ENCODE measurements at places on chromosomes 2 and 18. TPM values are rescaled to one million over a fixed set of nuclear protein-coding genes. Genes with fewer than 3 reads are reported as not detected.
A peak's percentile ranks its signal among the peaks of the same experiment; 100 is the strongest.

- H3K27ac ChIP-seq = no peak overlapping the region
- H3K4me1 ChIP-seq = peaks cover 8% of the 10 kb centered on the region
- H3K27me3 ChIP-seq = peaks cover 29% of the 10 kb centered on the region
- H3K4me3 ChIP-seq = no peak overlapping the region
- peaks cover 65% of the 10 kb centered on the region for H3K36me3 ChIP-seq
Measured at GRCh38 chr2:241035142-241035817, 36.9 kb downstream of the SNED1 start.

DNA sequence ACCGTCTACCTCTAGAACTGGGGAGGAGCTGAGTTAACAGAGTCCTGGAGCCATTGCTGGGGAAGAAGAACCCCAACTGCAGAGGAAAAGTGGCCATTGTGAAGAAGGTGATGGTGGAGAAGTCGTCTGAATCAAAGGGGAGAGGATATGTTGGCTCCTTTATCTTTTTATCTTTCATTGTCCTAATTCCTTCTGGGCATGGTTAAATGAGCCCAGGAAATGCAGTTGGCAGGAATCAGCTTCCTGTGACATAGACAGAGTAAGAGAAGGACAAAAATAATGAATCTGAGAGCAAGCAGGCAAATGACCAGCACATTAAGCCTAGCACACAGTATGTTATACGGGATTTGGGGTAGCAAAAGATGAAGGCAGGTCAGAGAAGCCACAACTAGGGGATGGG lies 16.0 kb upstream of the ACTR3 start:
- no peaks in the 10 kb centered on the region for H3K36me3 ChIP-seq
- ATAC-seq = no peak
- no peaks in the 10 kb centered on the region for H3K27me3 ChIP-seq
- no peaks in the 10 kb centered on the region for H3K4me1 ChIP-seq

DNA sequence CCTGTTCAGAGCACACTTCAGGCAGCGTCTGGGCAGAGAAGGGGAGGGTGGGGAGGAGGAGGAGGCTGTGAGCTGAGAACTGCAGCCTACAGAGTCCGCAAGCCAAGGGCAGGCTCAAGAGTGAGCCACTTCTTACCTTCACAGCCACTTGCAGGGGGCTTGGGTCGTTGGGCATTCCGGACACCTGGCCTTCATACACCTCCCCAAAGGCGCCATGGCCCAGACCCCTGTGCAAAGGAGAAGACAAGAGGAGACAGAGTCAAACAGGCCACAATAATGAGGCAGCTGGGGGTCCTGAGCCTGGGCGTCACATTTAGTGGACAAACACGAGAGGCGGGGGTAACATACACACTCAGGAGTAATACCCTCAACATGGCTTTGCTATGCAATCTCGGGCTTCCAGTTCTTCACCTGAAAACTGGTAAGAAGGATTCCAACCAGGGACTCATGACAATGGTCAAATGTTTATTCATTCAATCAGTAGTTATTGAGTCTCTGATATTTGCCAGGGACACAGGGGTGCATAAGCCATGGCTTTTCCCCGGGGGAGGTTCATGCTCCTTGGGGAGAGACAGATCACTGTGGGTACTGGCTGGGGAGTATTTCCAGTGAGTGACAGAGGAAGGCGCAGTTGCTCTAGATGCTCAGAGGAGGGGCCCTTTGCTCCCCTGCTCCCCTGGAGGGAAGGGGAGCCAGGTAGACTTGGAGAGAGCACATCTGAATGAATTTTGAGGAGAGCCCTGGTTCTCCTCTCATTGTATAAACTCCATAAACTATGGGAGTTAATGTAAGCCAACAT lies 107.4 kb downstream of the CLIP4 start:
- H3K27me3 ChIP-seq = peaks cover 31% of the 10 kb centered on the region
- H3K4me1 ChIP-seq = no peaks in the 10 kb centered on the region
- ATAC-seq = no peak
- no peak overlapping the region for H3K4me3 ChIP-seq
- no peak overlapping the region for H3K27ac ChIP-seq

GRCh38 chr2:210252699-210253606 lies 27.7 kb upstream of the ACADL start:
- H3K4me3 ChIP-seq = no peak overlapping the region
- no peak overlapping the region for H3K27ac ChIP-seq
- no peaks in the 10 kb centered on the region for H3K4me1 ChIP-seq
- ATAC-seq = no peak
- no peaks in the 10 kb centered on the region for H3K27me3 ChIP-seq
- H3K36me3 ChIP-seq = no peaks in the 10 kb centered on the region

GRCh38 chr18:12296457-12296856 lies 11.6 kb upstream of the TUBB6 start:
- no peaks in the 10 kb centered on the region for H3K36me3 ChIP-seq
- H3K27ac ChIP-seq = no peak overlapping the region
- H3K4me1 ChIP-seq = no peaks in the 10 kb centered on the region
- H3K4me3 ChIP-seq = no peak overlapping the region
- ATAC-seq = peak; percentile 53

GRCh38 chr2:26585966-26586365 lies 55.2 kb downstream of the CIB4 start:
- H3K4me1 ChIP-seq = no peaks in the 10 kb centered on the region
- no peaks in the 10 kb centered on the region for H3K36me3 ChIP-seq
- no peak overlapping the region for H3K4me3 ChIP-seq
- H3K27ac ChIP-seq = no peak overlapping the region
- peaks cover 55% of the 10 kb centered on the region for H3K27me3 ChIP-seq

DNA sequence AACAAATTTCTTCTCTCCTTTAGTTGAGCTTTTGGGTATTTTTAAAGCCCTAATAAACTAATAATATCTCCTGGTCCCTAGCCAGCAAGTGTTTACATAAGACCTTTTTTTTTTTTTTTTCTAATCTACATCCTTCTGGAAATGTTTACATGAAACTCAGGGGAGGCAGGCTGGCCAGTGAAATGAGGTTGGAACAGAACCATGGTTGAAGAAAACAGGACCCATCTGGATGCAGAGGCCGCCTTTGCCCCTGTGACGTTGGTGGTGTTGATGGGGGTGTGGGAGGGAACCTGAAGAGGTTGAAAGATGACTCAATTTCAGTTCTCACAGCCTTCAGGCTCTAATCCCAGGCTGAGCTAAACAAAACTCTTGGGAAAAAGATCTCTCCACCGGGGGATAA lies 118.5 kb downstream of the NRP2 start:
- peaks cover 7% of the 10 kb centered on the region for H3K4me1 ChIP-seq
- no peaks in the 10 kb centered on the region for H3K36me3 ChIP-seq
- peak; percentile 84 for ATAC-seq
- no peaks in the 10 kb centered on the region for H3K27me3 ChIP-seq
- no peak overlapping the region for H3K4me3 ChIP-seq

Gene NETO1
- 0.23 TPM for total RNA-seq

Gene GPR148
- not detected for total RNA-seq

Gene DYNAP
- total RNA-seq = not detected

Gene TXNL4A
- 47.7 TPM for total RNA-seq

Gene TIMM21
- 34.1 TPM for total RNA-seq

Data from gastroesophageal sphincter (tissue), 4 donors.